D341Med (cell line): ENCODE measurements at places on chromosomes 12 and 14.
A peak's percentile ranks its signal among the peaks of the same experiment; 100 is the strongest.

GRCh38 chr14:64971943-64972791, at the start of gene RAB15:
Gene RAB15 (minus strand): TSS chr14:64972336. CDS start chr14:64972076, 260 bp downstream.
- peak; percentile 85 for DNase-seq

DNA sequence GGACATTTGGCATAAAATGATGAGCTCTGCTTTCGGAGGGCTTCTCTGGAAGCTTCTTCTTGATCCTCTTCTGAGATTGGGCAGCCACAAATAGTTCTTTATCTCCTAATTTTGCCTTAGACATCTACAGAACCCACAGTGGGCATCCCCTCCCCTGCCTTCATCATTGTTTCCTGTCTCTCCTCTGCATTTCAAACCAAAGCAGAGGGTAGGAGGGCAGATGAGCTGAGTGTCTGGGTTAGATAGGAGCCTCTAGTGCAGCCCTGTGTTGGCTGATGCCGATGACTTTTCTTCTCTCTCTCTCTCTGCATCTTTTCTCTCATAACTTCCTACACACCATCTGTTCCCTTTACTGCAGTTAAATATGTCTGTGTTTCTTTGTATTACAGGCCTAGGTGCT, 8.5 kb upstream of the IL26 start:
- no peak for DNase-seq

GRCh38 chr12:24482044-24482443, 466.9 kb downstream of the BCAT1 start:
- DNase-seq = no peak

DNA sequence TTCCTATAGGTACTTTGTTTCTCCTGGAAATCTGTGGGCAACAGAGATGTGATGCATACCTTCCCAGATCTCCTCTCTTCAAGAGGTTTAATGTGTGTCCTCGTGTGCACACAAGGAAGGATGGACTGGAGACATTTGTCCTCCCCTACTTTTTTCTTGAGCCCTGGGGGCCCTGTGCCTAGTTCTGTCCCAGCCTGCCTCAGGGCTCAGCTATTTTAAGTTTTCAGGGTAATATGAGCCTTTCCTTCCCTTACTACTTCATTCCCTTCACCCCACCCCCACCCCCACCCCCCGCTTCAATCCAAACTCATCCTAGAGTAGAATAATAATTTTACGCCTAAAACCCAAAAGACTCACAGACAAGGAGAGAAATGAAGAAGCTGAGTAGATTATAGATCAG, 446 bp downstream of the STAC3 start:
- no peak for DNase-seq
